ENCODE measurements at places on chromosomes 16 and 17. TPM values are rescaled to one million over a fixed set of nuclear protein-coding genes. Genes with fewer than 3 reads are reported as not detected.

DNA sequence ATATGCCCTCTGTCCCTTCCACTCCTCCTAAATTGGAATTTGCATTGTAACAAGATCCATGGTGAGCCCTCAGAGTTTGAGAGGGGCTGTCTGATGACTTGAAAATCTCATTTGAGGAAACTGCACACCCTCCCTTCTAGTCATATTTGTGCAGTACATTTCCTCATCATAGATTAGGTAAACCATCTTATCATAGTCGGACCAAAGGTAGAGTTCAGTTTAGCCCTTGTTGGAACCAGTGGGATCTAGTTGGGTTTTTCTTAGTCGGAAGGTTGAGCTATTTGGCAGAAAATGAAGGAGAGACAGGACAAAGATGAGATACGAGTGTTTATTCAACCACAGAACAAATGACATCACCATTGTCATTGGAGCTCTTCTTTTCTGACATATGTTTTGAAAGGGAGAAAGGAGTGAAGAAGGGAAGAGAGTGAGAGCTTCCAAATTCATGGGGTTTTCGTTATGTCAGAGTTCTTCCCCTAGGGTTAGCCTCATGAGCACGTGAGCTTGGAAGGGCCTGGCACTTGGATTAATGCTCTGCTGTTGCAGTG is 15.8 kb upstream of the KRT20 start:
- no peak for DNase-seq

DNA sequence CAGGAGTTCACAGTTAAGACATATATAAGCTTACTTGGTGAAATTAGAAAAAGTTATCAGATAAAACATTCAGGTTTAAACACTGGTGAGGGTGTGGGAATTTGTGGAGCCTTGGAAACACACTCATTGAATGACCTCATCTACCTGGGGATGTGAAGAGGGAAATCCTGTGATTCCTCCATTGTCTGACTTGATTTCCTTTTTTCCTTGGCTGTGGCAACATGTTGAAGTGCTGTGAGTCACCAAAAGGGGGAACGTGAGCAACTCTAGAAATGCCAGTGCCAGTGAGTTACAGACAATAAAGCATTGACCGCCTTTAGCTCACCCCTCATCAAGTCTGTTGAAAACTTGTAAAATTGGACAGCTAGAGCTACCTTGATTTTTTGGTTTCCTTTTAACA is 1.8 kb downstream of the HMOX2 start:
- no peak for DNase-seq

- no peak for DNase-seq
Observed at GRCh38 chr17:64202683-64203344, 60.2 kb downstream of the TEX2 start.

DNA sequence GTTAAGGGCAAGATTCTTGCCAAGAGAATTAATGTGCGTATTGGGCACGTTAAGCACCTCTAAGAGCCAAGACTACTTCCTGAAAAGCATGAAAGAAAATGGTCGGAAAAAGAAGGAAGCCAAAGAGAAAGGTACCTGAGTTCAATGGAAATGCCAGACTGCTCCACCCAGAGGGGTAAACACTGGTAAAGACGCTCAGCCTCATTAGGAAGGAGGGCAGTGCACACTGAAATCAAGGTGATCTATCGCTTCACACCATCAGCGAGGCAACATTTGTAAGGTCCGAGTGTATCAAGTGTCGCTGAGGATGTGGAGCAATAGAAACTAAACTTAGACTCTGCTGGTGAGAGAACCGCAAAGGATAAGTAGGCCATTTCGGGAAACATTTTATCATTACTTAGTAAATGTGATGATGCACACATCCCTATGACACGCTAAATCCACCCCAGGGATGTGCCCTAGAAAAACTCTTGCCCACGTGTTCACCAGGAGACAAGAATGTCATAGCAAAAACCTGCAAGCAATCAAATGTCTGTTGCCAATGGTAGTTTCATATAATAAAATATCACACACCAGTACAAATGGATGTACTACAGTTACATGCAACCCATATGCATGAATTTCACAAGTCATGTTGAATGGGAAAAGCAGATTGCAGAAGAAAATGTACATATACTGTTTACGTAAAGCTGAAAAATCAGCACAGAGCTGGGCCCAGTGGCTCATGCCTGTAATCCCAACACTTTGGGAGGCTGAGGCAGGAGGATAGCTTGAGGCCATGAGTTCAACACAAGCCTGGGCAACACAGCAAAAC is 23.6 kb downstream of the CNTROB start:
- DNase-seq = no peak

CLDN9 gene
- polyA plus RNA-seq = not detected

NGFR gene
- polyA plus RNA-seq = 1.5 TPM

CACNA1G gene
- not detected for polyA plus RNA-seq

GRCh38 chr16:75679366-75679765 is 2.6 kb upstream of the CPHXL2 start:
- DNase-seq = no peak

DNA sequence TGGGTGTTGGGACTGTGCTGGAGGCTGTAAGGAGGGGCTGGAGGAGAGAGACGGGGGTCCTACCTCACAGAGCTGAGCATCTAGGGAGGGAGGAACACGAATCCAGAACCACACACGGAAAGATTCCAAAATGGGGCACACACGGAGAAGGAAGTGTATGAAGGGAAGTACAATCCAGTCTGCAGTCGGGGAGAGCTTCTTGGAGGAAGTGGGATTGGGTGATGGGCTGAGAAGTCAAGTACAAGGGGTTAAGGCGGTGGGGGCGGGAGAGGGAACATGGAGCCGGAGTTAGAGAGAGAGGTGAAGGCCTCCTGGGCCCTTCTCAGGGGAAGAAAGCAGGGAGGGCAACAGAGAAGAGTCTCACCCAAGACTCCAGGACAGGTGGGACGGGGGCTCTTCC is 107.5 kb upstream of the CREBBP start:
- no peak for DNase-seq
